ENCODE measurements at places on chromosomes 16 and 17.
A peak's percentile ranks its signal among the peaks of the same experiment; 100 is the strongest.

DNA sequence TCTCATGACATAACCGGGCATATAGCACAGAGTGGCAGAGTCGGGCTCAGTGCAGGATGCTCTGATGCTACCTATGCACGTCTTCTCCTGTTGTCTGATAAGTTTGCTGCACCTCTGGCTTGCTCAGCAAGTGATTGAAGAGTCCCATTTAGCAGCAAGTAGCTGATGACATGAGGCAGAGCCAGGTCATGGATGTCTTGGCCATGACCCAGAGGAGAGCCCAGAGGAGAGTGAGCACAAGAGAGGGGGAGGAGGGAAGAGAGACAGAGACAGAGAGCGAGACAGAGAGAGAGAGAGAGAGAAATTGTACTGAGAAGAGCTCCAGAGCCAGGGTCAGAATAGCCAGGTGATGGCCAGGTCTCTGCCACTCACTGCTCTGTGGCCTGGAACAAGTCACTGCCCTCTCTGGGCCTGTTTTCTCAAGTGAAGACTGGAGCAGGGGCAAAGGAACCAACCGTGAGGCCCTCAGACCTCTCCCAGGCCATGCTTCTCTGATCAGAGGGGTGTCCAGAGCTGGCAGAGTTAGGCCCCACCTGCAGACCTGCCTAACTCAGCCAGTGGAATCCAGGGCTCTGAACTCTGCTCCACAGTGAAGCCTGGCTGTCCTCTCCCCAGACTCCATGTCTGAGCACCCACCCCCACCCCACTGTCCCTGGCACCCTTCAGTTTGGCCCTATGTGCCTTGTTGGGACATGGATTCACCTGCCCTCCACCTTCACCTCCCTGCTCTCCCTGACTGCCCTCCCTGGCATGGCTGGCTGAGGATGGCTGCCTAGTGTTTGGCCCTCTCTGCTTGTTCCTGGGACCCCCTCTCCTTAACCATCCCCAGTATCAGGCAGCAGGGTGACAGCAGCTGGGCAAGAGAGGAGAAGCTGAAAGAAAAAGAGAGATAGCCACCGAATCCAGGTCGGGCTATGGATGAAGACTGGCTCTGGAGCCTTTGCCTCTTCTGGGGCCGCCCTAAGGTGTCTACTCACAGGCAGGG lies 4.3 kb upstream of the KRT35 start:
- DNase-seq: no peak

GRCh38 chr17:8119581-8120519 lies 1.5 kb upstream of the ALOXE3 start:
- DNase-seq: peak; percentile 73

GRCh38 chr16:86042393-86042792 lies 143.4 kb downstream of the IRF8 start:
- DNase-seq: no peak

- DNase-seq: no peak
These were observed 14.5 kb upstream of the ADORA2B start for GRCh38 chr17:15930426-15930825.

- no peak for DNase-seq
These were observed 5.3 kb upstream of the NSMCE1 start for GRCh38 chr16:27273670-27274423.

GRCh38 chr17:17929655-17930380 lies 42.4 kb downstream of the TOM1L2 start:
- no peak for DNase-seq

- no peak for DNase-seq
These were observed 105.8 kb downstream of the SNX29 start for GRCh38 chr16:12082226-12082887.

DNA sequence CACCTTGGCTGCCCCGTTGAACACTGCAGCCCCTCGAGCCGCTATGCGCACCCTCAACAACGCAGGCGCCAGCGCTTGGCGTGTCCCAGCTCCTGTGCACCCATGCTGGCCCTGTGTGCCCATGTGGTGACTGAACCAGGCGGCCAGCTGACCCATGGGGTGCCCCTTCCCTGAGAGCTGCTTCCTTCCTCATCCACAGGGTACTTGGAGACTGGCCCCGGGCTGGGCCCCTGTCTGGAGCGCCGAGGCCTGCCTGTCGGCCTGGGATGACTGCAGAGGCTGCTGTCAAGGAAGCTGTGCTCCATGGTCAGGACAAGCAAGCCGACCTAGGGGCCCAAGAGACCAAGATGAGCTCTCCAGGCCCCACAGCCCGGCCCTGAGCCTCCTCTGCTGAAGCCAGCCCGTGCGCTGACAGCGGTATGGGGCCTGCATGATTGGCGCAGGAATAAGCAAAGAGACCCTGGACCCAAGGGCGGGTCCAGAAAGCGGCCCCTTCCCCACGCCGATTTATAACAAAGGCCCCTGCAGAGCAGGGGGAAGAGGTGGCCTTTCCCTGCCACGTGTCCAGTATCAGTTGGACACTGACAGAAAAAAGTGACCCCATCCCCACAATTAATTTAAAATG lies 21.6 kb upstream of the BAHCC1 start:
- no peak for DNase-seq

DNA sequence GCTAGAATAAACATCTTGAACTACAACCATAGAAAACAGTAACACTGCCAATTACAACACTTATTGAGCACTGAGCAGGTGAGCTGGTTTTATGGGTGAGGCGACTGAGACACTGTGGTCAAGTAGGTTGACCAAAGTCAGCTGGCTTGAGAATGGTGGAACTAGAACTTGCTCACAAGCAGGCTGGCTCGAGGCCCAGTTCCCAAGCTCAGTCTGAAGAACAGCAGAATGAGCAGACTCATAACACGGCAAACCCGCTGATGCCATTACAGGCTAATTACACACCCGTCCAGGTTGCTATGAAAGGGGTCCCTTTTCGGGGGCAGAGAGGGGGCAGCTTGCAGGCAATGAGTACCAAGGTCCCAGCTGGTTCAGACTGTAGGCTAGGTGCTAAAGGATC lies 6.5 kb downstream of the ZZEF1 start:
- DNase-seq: peak; percentile 58

DNA sequence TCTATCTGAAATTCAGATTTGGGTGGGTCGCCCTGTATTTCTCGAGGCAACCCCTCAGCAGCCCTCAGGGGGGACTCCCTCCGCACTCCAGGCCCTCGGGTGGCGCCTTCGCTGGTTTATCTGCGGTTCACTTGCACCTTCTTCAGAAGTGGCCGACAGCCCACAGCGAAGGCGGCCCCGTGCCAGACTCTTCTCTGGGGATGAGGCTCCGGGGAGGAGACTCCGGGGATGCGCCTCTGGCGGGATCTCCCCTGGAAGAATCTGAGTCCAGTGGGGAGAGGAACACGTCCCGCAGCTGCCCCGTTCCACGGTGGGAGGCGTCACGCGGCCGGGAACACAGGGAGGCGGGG lies 63.9 kb upstream of the DNAJA2 start:
- DNase-seq: no peak

DNA sequence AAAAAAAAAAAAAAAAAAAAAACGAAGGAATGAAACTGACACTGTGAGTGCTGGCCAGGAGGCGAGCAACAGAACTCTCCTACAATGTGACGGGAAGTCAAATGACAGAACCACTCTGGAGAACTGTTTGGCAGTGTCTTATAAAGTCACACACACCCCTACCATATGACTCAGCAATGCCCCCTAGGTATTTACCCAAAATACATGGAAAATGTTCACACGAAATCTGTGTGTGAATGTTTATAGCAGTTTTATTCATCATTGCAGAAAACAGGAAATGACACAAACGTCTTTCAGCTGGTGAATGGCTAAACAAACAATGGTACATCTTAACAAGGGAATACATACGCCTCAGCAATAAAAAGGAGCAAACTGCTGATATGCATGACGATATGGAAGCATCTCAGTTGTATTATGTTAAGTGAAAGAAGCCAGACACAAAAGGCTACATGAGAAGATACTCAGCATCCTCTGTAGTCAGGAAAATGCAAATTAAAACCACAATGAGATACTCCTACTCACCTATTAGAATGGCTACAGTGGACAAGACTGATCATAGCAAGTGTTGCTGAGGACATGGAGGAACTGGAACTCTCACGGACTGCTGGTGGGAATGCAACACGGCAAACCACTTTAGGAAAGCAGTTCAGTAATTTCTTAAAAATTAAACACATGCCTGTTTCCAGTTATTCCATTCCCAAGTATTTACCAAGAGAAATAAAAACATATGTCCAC lies 74.7 kb downstream of the TBC1D16 start:
- DNase-seq: peak; percentile 3

DNA sequence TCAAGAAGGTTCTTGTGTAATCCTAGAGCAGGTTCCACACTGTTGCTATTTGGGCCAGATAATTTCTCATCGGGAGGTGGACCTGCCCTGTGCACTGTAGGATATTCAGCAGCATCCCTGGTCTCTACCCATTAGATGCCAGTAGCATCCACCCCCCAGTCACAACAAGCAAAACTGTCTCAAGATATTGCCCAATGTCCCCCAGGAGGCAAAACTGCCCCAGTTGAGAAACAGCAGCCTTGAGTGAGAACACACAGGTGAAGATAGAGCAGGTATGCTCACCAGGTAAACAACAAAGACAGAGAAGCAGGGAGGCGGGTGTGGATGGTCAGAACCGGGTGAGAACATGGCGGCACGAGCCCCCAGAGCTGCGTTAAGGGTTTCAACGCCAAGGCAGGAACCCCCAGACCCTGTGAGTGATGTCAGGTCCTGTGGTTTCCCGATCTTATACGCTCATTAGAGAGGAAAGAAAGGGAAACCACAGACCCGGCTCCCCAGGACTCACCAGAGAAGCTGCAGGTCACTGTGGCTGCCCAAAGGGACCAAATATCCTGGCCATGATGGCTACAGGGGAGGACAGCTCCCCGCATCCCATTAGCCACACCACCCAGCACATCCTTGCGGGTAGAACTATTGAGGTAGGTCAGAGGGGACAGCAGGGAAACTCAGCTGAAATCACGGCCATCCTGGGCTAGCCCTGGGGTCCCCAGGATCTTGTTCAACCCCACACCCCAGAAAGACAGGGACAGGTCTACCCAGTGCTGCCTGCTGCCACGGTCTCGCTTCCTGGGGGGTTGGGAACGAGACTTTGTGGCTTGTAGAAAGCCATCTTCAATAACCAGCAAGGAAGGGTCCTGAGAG lies 21.2 kb downstream of the CDC42EP4 start:
- DNase-seq: no peak

GRCh38 chr16:83268169-83268568 lies 539.6 kb upstream of the HSBP1 start:
- no peak for DNase-seq

DNA sequence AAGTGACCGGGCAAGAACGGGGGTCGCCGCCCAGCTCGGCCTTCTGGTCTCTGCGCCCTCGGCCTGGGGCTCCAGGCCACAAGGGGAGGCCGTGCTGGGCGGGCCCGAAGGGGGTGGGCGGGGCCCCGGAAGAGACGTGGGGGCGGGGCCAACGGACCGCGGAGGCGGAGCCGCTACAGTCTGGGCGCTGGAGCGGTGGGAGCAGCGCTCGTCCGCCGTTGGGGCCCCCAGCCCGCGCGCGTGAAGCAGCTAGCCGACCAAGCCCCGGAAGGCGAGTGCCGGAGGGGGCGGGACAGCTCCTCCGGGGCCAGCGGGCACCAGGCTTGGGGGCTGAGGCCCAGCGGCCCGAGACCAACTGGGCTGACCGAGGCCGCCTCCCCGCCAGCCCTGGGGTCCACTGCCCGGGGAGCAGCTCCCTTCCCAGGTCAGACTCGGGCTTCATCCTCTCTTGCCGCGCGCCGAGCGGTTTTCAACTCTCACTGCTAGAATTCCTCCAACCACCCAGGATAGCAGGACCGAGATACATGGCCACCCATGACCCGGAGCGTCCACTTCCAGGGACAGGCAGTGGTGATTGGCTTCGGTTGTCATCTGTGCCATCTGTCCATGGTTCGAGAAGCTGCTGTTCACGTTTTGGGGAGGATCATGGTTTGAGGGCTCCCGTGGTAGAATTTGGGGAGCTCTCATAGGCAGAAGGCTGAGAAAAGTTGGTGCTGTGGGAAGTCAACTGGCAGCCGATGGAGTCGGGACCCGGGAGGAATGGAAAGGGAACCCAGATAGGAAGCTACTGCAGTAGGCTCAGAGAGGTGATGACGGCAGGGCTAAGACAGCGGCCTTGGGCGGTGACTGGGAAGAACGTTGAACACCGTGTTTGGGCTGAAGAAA lies 44.6 kb upstream of the LCMT1 start:
- DNase-seq: peak; percentile 53

DNA sequence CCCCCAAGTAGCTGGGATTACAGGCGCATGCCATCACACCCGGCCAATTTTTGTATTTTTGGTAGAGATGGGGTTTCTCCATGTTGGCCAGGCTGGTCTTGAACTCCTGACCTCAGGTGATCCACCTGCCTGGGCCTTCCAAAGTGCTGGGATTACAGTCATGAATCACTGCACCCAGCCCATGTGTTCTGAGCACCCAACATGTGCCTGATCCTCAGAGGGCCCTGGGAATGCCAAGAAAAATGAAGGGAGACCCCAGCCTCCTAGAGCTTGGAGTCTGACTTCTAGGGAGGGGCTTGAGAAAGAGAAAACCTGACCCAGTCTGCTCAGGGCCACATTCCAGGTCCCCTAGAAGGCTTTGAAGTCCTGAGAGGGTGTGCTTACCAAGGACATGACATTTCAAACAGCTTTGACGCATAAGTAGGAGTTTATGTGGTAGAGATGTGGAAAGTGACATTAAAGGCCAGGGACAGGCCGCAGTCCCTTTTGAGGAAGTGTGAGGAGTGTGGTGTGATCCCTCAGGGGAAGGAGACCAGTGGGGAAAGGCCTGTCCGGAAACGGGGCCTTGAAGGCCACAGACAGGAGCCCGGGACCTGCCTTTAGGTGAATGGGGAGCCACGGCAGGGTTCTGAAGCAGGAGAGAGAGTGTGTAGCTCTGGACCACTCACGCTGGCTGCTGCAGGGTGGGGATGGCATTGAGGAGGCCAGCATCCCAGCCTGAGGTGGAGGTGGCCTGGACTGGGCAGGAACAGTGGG lies 1.1 kb upstream of the CCL22 start:
- no peak for DNase-seq

Data from NCI-H2029 (cell line).